Retina (tissue), 1 donor: ENCODE measurements at places on chromosomes 7 and 10.

DNA sequence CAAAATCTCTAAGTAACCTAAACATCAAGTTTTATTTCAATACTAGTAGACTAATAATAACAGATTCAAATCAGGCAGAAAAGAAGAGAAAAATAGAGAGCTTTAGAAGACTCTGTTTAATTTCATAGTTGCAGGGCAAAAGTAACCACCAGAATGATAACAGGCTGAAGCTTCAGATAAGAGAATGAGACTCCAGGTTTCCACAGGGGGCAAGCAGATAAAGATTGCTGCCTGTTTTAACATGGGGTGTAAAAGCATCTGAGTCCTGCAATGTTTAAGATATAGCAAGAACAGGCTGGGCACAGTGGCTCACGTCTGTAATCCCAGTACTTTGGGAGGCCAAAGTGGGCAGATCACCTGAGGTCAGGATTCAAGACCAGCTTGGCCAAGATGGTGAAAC lies 11.0 kb downstream of the CROT start:
- no peak for DNase-seq

DNA sequence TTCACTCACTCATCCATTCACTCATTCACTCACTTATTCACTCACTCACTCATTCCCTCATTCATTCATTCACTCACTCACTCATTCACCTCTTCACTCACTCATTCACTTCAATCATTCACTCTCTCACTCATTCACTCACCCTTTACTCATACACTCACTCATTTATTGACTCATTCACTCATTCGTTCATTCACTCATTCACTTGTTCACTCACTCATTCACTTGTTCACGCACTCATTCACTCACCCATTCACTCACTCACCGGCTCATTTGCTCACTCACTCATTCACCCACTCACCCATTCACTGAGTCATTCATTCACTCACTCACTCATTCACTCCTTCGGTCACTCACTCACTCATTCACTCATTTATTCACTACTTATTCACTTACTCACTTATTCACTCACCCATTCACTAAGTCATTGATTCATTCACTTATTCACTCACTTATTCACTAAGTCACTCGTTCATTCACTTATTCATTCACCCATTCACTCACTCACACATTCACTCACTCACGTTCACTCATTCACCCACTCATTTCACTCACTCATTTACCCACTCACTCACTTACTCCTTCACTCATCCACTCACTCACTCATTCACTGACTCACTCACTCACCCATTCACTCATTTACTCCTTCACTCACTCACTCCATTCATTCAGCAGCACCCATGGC lies 4.7 kb upstream of the PFKP start:
- DNase-seq: no peak

GRCh38 chr7:96093435-96093834 lies 228.5 kb downstream of the SLC25A13 start:
- DNase-seq: no peak

- no peak for DNase-seq
Observed at GRCh38 chr10:74983383-74983782, 128.1 kb upstream of the SAMD8 start.
